ENCODE measurements at places on chromosomes 6 and 20.

GRCh38 chr6:110703906-110704594, 111.2 kb downstream of the CDK19 start:
- DNase-seq, result no peak

GRCh38 chr6:138162955-138163575, 1.3 kb downstream of the ARFGEF3 start:
- no peak for DNase-seq

DNA sequence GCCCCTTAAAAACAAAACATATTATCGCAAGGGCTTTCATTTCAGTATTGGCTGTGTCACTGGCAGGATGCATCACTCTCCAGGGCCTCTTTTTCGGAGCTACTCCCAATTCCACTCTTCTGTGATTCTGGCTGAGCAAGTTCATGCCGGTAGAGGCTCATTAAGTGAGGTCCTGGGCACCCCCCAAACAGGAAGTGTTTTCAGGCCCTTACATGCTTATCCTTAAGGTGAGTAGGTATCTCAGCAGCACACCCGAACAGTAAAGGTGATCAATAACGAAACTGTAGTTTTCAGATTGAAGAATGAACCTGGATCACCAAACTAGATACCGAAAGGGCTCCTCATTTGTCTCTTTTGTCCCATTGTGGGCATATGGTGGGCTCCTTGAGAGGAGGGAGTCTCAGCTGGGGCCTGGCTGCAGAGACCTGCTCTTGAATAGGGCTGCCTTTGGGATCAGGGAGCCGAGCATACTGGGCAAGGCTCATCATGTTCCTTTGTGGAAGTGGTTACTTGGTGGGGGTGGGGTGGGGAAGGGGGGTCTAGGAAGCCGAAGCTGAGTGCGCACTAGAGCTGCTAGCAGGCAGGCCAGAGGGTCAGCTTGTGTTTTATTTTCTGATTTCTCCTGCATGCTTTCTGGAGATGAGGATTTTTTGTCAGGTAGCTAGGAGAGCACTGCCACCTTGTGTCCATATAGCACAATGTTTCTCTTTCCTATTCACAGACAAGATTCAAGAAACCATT, 65.2 kb downstream of the CDS2 start:
- DNase-seq, result peak; percentile 68

GRCh38 chr6:36697481-36697903, at the start of gene RAB44:
TSS of gene RAB44 (plus strand) at chr6:36697826. CDS start at chr6:36704236, 6,410 bp downstream.
- no peak for DNase-seq

- DNase-seq, result peak; percentile 54
Measured at GRCh38 chr6:36118550-36119107, 11.7 kb upstream of the MAPK13 start.

Measured in NCI-H146 (cell line).